ENCODE measurements at places on chromosomes 4 and X. TPM values are rescaled to one million over a fixed set of nuclear protein-coding genes. Genes with fewer than 3 reads are reported as not detected.
A peak's percentile ranks its signal among the peaks of the same experiment; 100 is the strongest.

The NDNF gene
- not detected for total RNA-seq

The ATP5ME gene
- total RNA-seq = 98.4 TPM

The FHDC1 gene
- 0.10 TPM for total RNA-seq

The HTN1 gene
- not detected for total RNA-seq

The CXCL11 gene
- total RNA-seq = not detected

The DGKQ gene
- 14.4 TPM for total RNA-seq

The NPY1R gene
- total RNA-seq = not detected

The MAOA gene
- total RNA-seq = 0.10 TPM

The CXorf65 gene
- total RNA-seq = 68.3 TPM

The HSFX2 gene
- not detected for total RNA-seq

The MTMR8 gene
- total RNA-seq = 8.1 TPM

The ITIH6 gene
- not detected for total RNA-seq

The UGT2B7 gene
- not detected for total RNA-seq

The USO1 gene
- 27.8 TPM for total RNA-seq

The IQCM gene
- not detected for total RNA-seq

- H3K27ac ChIP-seq = no peak overlapping the region
- no peak overlapping the region for H3K4me3 ChIP-seq
- no peaks in the 10 kb centered on the region for H3K36me3 ChIP-seq
- no peak for DNase-seq
- H3K27me3 ChIP-seq = peaks cover 16% of the 10 kb centered on the region
Observed at GRCh38 chr4:151144329-151145072, 45.1 kb downstream of the RPS3A start.

GRCh38 chrX:23788521-23788920 lies 5.5 kb downstream of the SAT1 start:
- no peaks in the 10 kb centered on the region for H3K27me3 ChIP-seq
- DNase-seq = no peak
- no peak overlapping the region for H3K4me3 ChIP-seq
- no peaks in the 10 kb centered on the region for H3K36me3 ChIP-seq
- H3K4me1 ChIP-seq = peaks cover 9% of the 10 kb centered on the region
- no peak overlapping the region for H3K27ac ChIP-seq

GRCh38 chr4:40848940-40849339 lies 99.2 kb downstream of the NSUN7 start:
- peaks cover 40% of the 10 kb centered on the region for H3K27me3 ChIP-seq
- H3K36me3 ChIP-seq = peaks cover 6% of the 10 kb centered on the region
- H3K4me3 ChIP-seq = no peak overlapping the region
- H3K4me1 ChIP-seq = no peaks in the 10 kb centered on the region
- DNase-seq = no peak
- no peak overlapping the region for H3K27ac ChIP-seq

GRCh38 chr4:109826719-109827118 lies 1.1 kb upstream of the RRH start:
- peaks cover 2% of the 10 kb centered on the region for H3K4me1 ChIP-seq
- H3K4me3 ChIP-seq = no peak overlapping the region
- H3K27ac ChIP-seq = no peak overlapping the region
- H3K27me3 ChIP-seq = no peaks in the 10 kb centered on the region
- peaks cover 6% of the 10 kb centered on the region for H3K36me3 ChIP-seq

DNA sequence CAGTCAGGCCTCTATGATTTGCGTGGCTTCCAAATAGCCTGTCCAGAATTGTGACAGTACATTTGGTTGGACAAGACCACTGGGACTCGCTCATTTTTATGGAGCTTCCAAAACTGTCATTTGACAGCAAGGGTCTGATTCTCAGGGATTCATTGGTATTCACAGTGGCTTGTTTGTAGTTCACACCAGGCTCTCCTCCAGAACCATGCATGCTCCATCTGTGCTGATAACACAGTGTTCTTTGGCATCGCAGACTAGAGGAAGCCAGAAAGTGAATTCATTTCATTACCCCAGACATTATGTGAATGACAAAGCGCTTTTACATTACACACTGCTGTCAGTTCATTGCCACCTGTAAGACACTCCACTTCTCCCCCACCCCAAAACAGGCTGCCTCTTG lies 208.3 kb downstream of the ARHGAP10 start:
- no peak overlapping the region for H3K27ac ChIP-seq
- peaks cover 1% of the 10 kb centered on the region for H3K36me3 ChIP-seq
- H3K27me3 ChIP-seq = no peaks in the 10 kb centered on the region
- no peak for DNase-seq
- H3K4me1 ChIP-seq = peaks cover 14% of the 10 kb centered on the region

- H3K4me1 ChIP-seq = peaks cover 20% of the 10 kb centered on the region
- H3K27me3 ChIP-seq = peaks cover 76% of the 10 kb centered on the region
- peaks cover 6% of the 10 kb centered on the region for H3K36me3 ChIP-seq
- no peak for DNase-seq
- H3K4me3 ChIP-seq = peak overlapping the region; percentile 15
Observed at GRCh38 chr4:4862071-4862551, 2.6 kb downstream of the MSX1 start.

- H3K27ac ChIP-seq = no peak overlapping the region
- H3K36me3 ChIP-seq = no peaks in the 10 kb centered on the region
- H3K4me1 ChIP-seq = peaks cover 3% of the 10 kb centered on the region
- H3K4me3 ChIP-seq = no peak overlapping the region
- no peaks in the 10 kb centered on the region for H3K27me3 ChIP-seq
Observed at GRCh38 chrX:23790155-23790497, 7.2 kb downstream of the SAT1 start.

- H3K27ac ChIP-seq = no peak overlapping the region
- H3K4me1 ChIP-seq = no peaks in the 10 kb centered on the region
- H3K4me3 ChIP-seq = no peak overlapping the region
- H3K27me3 ChIP-seq = peaks cover 13% of the 10 kb centered on the region
- H3K36me3 ChIP-seq = no peaks in the 10 kb centered on the region
Observed at GRCh38 chrX:108250654-108251579, 159.3 kb downstream of the ATG4A start.

DNA sequence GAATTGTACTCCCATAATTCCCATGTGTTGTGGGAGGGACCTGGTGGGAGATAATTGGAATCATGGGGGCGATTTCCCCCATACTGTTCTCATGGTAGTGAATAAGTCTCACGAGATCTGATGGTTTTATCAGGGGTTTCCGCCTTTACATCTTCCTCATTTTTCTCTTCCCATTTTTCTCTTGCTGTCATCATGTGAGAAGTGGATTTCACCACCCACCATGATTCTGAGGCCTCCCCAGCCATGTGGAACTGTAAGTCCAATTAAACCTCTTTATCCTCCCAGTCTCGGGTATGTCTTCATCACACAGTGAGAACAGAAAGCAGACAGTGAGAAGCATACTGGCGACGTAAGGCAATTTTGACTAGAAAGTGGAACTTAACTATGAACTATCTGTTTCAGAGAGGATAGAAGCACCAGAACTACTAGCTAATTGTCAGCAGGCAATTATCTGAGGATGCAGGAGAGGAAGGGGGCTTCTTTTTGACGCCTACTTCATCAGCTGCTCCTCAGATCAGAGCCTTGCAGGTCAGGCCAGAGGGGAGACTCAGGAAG lies 8.5 kb upstream of the GPR50 start:
- no peak overlapping the region for H3K4me3 ChIP-seq
- H3K36me3 ChIP-seq = no peaks in the 10 kb centered on the region
- no peak overlapping the region for H3K27ac ChIP-seq
- H3K27me3 ChIP-seq = peaks cover 23% of the 10 kb centered on the region

- H3K27ac ChIP-seq = no peak overlapping the region
- H3K36me3 ChIP-seq = no peaks in the 10 kb centered on the region
- no peak overlapping the region for H3K4me3 ChIP-seq
Observed at GRCh38 chr4:7806338-7807090, 133.1 kb downstream of the AFAP1 start.

- H3K36me3 ChIP-seq = peaks cover 4% of the 10 kb centered on the region
- no peak overlapping the region for H3K27ac ChIP-seq
Observed at GRCh38 chr4:40628888-40629287, 776 bp downstream of the RBM47 start.

DNA sequence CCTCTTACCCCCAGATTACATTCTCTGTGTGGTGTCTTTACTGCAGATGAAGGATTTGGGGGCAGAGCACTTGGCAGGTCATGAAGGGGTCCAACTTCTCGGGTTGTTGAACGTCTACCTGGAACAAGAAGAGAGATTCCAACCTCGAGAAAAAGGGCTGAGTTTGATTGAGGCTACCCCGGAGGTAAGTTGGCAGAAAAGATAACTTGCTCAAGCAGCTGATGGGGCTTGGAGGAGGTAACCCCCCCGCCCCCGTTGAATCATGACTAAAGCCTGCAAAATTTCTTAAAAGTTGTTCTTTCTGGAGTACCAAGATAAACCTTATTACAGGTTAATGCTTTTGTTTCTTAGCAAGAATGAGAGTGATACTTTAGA lies 1.5 kb downstream of the CCNG2 start:
- no peak for DNase-seq
- no peaks in the 10 kb centered on the region for H3K27me3 ChIP-seq
- peaks cover 32% of the 10 kb centered on the region for H3K4me1 ChIP-seq
- peak overlapping the region; percentile 99 for H3K4me3 ChIP-seq
- peak overlapping the region; percentile 8 for H3K27ac ChIP-seq
